ENCODE measurements at places on chromosomes 5 and 9. TPM values are rescaled to one million over a fixed set of nuclear protein-coding genes. Genes with fewer than 3 reads are reported as not detected.

DNA sequence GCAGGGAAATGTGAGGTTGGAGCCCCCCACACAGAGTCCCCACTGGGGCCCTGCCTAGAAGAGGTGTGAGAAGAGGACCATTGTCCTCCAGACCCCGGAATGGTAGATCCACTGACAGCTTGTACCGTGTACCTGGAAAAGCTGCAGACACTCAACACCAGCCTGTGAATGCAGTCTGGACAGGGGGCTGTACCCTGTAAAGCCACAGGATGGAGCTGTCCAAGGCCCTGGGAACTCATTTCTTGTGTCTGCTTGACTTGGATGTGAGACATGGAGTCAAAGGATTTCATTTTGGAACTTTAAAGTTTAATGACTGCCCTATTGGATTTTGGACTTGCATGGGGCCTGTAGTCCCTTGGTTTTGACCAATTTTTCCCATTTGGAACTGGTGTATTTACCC, 535.0 kb upstream of the MEF2C start:
- no peak overlapping the region for H3K4me3 ChIP-seq
- H3K27me3 ChIP-seq, result peaks cover 4% of the 10 kb centered on the region
- no peaks in the 10 kb centered on the region for H3K36me3 ChIP-seq
- no peaks in the 10 kb centered on the region for H3K4me1 ChIP-seq
- DNase-seq, result no peak

DNA sequence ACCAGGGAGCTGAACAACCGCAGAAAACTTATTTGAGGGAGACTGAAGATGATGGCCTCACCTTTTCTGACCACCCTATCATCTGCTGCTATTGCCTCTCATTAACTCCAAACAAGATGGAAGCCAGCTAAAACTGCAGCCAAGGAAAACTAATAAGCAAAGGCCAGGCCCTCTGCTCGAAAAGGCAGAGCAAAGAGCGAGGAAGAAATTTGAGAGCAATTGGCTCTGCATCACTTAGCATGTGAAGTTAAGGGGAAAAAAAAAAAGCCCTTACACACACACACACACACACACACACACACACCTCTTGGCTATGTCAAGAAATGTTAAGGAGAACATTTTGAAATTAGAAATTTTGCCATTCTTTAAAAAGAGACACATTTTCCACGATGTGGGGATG, 228.1 kb upstream of the CYLC2 start:
- no peak for DNase-seq
- H3K36me3 ChIP-seq, result no peaks in the 10 kb centered on the region
- no peak overlapping the region for H3K27ac ChIP-seq
- H3K4me1 ChIP-seq, result no peaks in the 10 kb centered on the region
- H3K4me3 ChIP-seq, result no peak overlapping the region

SPINK6 gene
- not detected for total RNA-seq

CNTFR gene
- not detected for total RNA-seq

DNA sequence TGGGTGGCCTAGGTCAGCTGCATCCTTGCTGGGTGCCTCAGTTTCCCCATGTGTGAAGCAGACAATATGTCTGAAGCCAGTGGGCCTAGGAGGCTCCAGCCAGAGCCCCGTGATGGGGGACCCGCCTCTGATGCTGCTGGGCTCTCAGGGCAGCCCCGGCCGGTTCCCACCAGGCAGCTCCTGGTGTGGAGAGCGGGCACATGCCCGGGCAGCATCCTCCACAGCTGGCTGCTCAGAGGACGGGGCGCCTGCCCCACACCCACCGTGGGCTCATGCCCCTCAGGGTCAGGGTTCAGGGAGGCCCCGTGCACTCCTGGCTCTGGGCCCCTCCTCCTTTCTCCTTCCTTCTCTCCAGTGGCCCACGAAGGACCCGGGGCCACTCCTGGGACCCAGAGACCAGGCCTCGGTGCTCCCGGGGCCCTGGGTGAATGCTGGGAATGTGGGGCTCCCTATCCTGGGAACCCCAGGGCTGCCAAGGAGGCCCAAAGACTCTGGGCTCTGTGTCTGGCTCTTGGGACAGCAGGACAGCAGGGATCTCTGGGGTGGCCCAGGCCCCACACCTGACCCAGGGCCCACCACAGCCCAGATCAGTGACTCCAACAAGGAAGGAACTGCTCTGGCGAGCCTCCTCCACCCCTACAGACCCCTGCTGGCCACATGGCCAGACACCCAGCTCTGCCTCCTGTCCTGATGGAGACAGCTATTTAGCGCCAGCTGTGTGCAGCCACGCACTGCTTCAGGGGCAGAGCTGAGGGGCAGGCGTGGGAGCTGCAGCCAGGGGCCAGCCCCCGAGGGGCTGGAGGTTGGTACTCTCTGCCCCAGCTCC, 39.5 kb upstream of the EGFL7 start:
- H3K36me3 ChIP-seq, result no peaks in the 10 kb centered on the region
- H3K27me3 ChIP-seq, result peaks cover 12% of the 10 kb centered on the region
- no peaks in the 10 kb centered on the region for H3K4me1 ChIP-seq

DNA sequence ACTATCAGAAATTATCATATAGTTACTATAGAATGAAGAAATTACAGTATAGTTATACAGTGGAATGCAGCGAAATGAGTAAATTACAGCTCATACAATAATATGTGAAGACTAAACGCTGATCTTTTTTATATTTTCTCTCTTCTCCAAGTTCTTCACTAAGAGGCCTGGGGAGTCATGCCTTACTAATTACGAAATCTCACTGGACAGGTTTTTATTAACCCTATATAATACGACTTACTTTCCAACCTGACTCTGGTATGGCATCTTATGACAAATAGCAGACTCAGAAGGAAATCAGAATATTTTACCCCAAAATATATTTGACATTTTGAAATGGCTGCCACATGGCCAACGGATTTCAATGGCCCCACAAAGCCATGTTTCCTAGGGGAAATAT, 9.1 kb downstream of the CARNMT1 start:
- H3K4me3 ChIP-seq, result no peak overlapping the region
- DNase-seq, result no peak
- H3K4me1 ChIP-seq, result peaks cover 36% of the 10 kb centered on the region
- H3K27ac ChIP-seq, result no peak overlapping the region

DNA sequence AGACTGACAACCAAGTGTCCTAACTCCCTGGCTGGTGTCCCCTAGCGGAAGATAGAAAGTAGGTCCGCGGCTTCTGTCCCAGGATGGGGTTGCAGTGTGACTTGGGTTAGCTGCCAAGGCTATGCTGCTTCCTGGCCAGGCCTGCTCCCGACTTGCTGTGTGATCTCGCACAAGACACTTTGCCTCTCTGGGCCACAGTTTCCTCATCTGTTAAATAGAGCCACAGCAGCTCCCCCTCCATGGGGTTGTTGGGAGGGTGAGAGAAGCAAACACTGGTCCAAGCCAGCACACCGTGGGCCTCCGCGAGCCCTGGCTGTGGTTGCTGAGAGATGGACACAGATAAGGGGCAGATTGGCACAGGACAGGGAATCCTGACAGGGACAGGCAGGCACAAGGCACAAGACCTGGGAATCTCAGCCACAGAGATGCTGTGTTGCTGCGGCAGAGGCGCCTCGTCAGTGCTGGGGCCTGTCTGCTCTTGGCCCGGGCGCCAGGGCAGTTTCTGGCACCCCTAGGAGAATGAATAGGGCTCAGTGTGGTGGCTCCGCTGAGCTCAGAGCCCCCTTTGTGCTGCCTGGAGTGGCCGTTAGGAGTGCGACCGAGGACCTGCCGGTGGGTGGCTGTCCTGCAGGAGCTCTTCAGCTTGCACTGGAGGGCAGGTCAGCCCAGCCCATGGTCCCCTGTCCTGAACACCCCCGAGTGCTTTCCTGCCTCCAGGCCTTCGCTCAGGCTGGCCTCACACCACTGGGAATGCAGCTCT, 1.8 kb upstream of the SH2D3C start:
- H3K27me3 ChIP-seq, result no peaks in the 10 kb centered on the region
- peak overlapping the region; percentile 97 for H3K27ac ChIP-seq
- H3K36me3 ChIP-seq, result peaks cover 12% of the 10 kb centered on the region
- H3K4me1 ChIP-seq, result peaks cover 55% of the 10 kb centered on the region

- H3K36me3 ChIP-seq, result no peaks in the 10 kb centered on the region
- no peak for DNase-seq
- H3K27ac ChIP-seq, result no peak overlapping the region
- H3K4me3 ChIP-seq, result no peak overlapping the region
- peaks cover 19% of the 10 kb centered on the region for H3K27me3 ChIP-seq
These were observed 12.4 kb upstream of the RANBP17 start for GRCh38 chr5:170849374-170849773.

SMAD5 gene
- 10.1 TPM for total RNA-seq

DNA sequence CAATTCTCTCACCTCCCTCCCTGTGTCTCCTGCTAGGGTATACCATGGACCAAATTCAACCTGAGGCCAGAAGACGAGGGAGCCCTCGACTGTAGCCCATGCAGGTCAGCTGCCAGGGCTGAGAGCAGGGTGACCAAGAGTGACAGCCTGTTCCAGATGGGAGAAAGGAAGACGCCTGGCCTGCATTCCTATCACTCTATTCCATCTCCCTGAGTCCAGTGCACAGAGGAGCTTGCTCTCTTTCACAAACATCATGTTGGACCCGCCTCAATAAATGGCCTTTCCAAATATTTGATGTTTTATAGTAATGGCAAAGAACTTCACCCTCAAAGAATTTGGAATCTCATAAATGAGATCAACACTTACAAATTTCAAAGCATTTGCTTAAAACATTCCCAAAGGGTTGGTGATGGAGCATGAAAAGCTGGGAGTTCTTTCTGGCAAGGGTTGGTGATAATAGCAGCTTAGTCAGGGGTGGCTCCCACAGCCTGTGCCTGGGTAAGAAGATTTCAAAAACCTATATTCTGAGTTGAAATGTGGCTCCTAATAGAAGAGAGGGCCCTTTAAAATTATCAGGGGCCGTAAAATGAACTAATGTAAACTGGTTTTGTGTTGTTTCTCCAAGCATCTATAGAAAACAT, 393.1 kb downstream of the EFNA5 start:
- H3K36me3 ChIP-seq, result no peaks in the 10 kb centered on the region
- peaks cover 5% of the 10 kb centered on the region for H3K27me3 ChIP-seq
- no peak overlapping the region for H3K4me3 ChIP-seq
- H3K4me1 ChIP-seq, result no peaks in the 10 kb centered on the region

- peaks cover 25% of the 10 kb centered on the region for H3K27me3 ChIP-seq
- no peak overlapping the region for H3K4me3 ChIP-seq
- no peaks in the 10 kb centered on the region for H3K36me3 ChIP-seq
- H3K4me1 ChIP-seq, result no peaks in the 10 kb centered on the region
These were observed 128.7 kb upstream of the PITX1 start for GRCh38 chr5:135162661-135163265.

DNA sequence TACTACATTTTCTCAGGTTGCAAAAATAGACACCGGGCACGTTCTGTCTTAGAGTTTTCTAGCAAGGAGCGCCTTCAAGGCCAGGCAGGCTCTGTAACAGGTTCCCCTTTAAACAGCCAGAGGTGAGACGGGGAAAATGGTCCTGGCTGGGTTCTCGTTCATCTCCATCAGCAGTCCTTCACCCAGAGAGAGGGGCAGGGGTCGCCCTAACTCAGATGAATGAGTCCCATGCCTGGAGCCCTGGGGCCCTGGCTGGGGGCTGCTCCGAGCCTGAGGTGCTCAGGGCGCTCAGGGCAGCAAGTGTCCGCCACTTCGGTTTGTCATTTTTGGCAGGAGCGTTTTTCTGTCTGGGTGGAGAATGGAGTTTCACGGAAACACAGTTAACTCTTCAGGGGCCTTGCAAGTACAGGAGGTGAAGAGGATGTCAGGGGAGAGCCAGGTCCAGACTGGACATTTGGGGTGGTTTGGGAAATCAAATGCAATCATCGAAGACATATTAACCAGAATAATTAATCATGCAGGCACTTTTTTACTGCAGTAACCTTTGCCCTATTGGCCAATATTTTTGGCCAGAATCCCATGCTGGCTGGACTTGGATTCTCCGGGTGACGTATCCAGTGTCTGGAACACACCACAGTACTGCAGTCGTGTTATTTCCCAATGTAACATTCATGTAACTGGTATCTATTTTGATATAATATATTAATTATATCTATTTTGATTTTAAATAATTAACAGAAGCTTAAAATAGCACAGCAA, 2.9 kb downstream of the NTNG2 start:
- H3K4me1 ChIP-seq, result peaks cover 6% of the 10 kb centered on the region
- H3K27ac ChIP-seq, result no peak overlapping the region
- H3K36me3 ChIP-seq, result peaks cover 1% of the 10 kb centered on the region
- peaks cover 52% of the 10 kb centered on the region for H3K27me3 ChIP-seq
- no peak for DNase-seq

DNA sequence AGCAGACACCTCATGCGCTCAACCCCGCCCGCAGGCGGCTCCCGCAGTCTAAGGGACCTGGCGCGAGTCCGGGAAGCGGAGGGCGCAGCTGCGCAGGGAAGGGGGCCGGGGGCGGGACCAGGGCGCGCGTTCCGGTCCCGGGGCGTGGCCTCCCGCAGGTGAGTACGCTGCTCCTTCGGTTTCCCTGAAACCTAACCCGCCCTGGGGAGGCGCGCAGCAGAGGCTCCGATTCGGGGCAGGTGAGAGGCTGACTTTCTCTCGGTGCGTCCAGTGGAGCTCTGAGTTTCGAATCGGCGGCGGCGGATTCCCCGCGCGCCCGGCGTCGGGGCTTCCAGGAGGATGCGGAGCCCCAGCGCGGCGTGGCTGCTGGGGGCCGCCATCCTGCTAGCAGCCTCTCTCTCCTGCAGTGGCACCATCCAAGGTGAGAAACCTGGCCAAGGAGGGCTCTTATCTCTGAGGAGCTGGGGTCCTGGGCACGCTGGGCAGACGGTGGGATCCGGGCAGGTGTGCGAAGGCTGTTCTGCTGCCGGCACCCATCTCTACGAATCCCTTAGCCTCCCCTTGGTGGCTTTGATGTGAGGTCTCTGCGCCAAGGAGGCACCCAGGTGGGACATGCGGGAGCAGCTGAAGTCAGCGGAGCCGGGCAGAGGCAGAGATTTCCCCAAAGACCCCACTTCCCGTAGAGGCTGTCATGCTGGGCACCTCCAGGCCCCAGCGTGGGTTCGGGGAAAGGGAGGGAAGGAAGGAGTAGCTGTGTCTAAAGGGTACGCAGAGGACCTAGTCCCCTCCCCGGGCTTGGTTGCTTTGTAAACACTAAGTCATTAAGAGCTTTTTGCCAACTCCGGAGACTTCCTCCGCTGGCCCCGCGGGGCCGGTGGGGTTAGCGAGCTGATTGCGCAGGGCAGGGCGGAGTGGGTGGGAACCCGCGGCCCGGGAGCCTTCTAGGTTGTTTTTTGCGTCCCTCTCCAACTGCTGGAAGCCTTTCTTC, at the start of gene F2RL1:
Gene F2RL1 (plus strand): TSS at position 187 of the 988 bp plus-strand sequence. CDS start 153 bp downstream, at position 340.
- peaks cover 3% of the 10 kb centered on the region for H3K36me3 ChIP-seq
- peak; percentile 55 for DNase-seq
- H3K4me1 ChIP-seq, result peaks cover 10% of the 10 kb centered on the region
- peaks cover 27% of the 10 kb centered on the region for H3K27me3 ChIP-seq
- H3K4me3 ChIP-seq, result peak within 1 kb of the TSS; percentile 79

DNA sequence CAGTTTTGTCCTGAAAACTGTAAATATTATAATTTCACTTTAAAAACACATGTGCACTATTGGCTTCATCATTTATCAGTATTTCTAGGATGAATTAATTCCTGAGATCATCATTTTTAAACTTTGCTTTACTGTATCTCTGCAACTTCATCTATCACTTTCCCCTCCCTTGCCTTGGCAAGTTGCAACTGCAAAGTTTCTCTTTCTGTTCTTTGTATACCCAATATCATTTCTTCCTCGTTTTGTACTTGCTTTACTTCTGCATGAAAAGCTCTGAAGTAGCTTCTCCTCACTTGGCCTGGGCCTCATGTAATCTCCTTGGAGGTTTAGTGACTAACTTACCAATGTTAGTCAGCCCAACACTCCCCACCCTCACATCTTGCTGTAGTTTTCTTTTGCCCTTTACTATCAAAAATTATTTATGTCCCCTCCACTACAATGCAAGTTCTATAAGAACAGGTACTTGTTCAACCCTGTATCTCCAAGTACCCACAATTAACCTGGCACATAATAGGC, 12.8 kb downstream of the C5orf63 start:
- no peak overlapping the region for H3K4me3 ChIP-seq
- H3K27me3 ChIP-seq, result no peaks in the 10 kb centered on the region
- DNase-seq, result no peak
- peaks cover 5% of the 10 kb centered on the region for H3K4me1 ChIP-seq
- H3K27ac ChIP-seq, result no peak overlapping the region

Measured in activated naive CD8-positive, alpha-beta T cell treated with anti-CD3 and anti-CD28 coated beads for 36 hours (primary cell).